ENCODE measurements at places on chromosomes 4 and X.
A peak's percentile ranks its signal among the peaks of the same experiment; 100 is the strongest.

- DNase-seq = no peak
Measured at GRCh38 chr4:99645036-99645435, 12.6 kb downstream of the C4orf54 start.

DNA sequence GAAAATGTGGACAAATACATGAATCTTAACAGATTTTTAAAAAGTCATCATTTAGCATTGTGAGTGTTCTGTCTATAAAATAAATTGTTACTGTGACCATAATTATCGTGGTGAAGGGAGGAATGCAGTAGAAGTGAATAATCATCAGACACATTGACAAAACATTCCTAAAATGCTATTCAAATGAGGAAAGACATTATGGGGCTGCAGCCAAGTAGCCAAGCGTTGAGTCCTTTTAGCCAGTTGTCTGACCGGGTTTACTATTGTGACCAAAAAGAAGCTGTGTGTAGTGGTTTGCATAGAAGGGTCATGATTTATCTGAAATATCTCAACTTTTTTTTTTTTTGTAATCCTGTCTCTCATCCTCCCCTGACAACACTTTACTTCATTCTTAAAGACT is 19.5 kb downstream of the WWC2 start:
- no peak for DNase-seq

DNA sequence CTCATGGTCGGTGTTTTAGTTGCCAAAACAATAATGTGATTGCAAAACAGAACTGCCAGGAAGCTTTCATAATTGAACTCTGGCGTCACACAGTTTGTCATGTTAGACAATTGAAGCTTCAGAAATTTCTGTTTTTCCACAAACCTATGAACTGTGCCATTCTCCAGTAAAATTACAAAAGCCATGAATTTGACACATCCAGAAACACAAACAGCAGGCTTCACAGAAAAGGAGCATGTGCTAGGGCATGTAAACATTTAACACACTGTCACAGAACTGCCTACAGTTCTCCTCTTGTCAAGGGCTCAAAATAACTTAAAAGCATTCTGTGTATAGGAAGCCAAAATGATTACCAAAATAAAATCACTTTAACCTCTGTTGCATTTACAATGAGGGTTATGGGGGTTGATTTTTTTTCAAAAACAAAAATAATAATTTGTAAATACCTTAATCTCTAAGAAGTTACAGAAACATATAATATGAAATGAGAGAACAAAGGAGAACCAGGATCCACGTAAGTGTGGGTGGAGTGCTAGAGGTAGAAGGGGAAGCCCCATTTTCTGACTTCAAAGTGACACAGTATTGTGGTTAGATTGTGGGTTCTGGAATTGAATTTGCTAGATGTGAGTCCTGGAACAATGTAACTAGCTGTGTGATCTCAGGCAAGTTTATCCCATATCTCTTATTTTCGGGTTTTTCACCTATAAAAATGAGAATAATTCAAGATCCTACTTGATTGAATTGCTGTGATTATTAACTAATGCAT is 295.0 kb downstream of the CENPC start:
- no peak for DNase-seq

DNA sequence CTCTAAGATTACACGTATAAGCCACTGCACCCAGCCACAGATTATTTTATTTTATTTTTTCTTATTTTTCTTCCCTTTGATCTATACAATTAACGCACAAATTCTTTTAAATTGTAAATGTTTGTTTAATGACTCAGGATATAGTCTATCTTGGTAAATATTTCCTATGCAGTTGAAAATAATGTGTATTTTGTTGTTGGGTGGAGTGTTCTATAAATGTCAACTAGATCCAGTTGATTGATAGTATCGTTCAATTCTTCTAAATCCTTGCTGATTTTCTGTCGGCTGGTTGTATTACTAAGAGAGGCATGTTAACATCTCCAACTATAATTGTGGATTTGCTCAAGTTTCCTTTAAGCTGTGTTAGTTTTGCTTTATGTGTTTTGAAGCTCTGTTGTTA is 92.0 kb downstream of the TRAPPC11 start:
- DNase-seq = no peak

DNA sequence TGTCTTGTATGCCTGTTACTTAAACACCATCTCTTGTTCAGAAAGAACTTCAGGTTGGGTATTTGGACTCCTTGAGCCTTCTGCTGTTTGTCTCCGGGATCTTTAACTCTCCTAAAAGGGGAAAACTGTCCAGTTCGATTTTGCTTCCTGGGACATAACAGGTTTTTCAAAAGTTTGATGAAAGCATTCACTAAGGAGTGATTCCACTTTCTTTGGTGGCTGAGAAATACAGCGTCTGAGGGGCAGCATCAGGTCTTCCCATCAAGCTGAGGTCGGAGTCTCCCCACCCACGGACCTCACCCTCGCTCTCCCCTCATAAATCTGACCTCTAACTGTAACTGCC is 1.4 kb downstream of the AFAP1 start:
- peak; percentile 65 for DNase-seq

DNA sequence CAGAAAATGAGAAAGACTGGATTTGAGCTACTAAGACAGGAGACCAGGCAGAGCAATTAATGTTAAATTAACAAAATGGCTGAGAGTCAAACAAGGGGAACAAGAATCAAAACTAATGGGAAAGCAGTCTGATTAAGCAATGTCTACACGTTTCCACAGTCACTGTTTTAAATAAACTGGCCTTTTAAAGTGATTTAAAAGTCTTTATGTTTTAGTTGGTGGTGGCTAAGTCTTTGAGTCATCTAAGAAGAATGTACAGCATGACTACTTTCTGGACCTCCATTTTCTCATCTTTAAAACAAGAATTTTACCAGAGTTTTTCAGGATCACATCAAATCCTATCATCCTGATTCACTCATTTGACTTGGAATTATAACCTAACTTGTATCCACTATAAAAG is 233.8 kb downstream of the ENOX2 start:
- no peak for DNase-seq

GRCh38 chr4:183180096-183180495 is 81.0 kb downstream of the WWC2 start:
- no peak for DNase-seq

DNA sequence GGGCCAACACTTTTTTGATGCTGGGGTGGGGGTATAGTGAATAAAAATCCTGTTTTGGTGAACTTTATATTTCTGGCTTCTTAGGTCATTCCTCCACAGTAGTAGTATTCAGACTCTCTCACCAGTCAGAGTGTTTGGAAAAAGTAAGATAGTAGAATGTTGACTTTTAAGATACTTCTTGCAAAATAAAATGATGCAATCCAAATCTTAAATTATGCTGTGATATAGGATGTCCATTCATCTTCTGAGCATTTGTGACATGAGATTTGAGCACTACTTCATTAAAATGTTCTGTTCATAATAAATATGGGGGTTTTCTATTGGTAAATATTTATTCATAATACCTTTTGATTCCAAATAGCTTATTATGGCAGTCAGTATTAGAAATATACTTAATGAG is 70.1 kb downstream of the BMP2K start:
- no peak for DNase-seq
